Aorta (tissue), 5 donors: ENCODE measurements at places on chromosomes 5 and 9. TPM values are rescaled to one million over a fixed set of nuclear protein-coding genes. Genes with fewer than 3 reads are reported as not detected.

The TIMD4 gene
- 0.65 TPM for total RNA-seq

- H3K4me3 ChIP-seq: no peak overlapping the region
- no peak for DNase-seq
- no peaks in the 10 kb centered on the region for H3K4me1 ChIP-seq
These were observed 408.2 kb downstream of the PRR16 start for GRCh38 chr5:120872297-120872696.

- H3K27me3 ChIP-seq: no peaks in the 10 kb centered on the region
- peaks cover 1% of the 10 kb centered on the region for H3K4me1 ChIP-seq
- no peaks in the 10 kb centered on the region for H3K36me3 ChIP-seq
- no peak overlapping the region for H3K27ac ChIP-seq
- no peak for DNase-seq
These were observed 52.9 kb upstream of the ZNF366 start for GRCh38 chr5:72559866-72560766.

The PFN3 gene
- total RNA-seq: not detected

GRCh38 chr9:116647515-116647809 lies 39.6 kb upstream of the TRIM32 start:
- peaks cover 3% of the 10 kb centered on the region for H3K36me3 ChIP-seq
- no peaks in the 10 kb centered on the region for H3K4me1 ChIP-seq

The ADAMTS16 gene
- total RNA-seq: 0.10 TPM

GRCh38 chr9:97873882-97874281 lies 20.9 kb downstream of the FOXE1 start:
- H3K4me1 ChIP-seq: no peaks in the 10 kb centered on the region
- H3K27ac ChIP-seq: no peak overlapping the region
- peaks cover 2% of the 10 kb centered on the region for H3K27me3 ChIP-seq

- no peak for DNase-seq
- H3K4me3 ChIP-seq: no peak overlapping the region
- no peaks in the 10 kb centered on the region for H3K4me1 ChIP-seq
- no peak overlapping the region for H3K27ac ChIP-seq
These were observed 210.8 kb downstream of the ADAMTSL1 start for GRCh38 chr9:18684593-18685317.

The LRRC26 gene
- not detected for total RNA-seq

- DNase-seq: no peak
- H3K4me3 ChIP-seq: no peak overlapping the region
- H3K4me1 ChIP-seq: no peaks in the 10 kb centered on the region
- no peaks in the 10 kb centered on the region for H3K36me3 ChIP-seq
These were observed 63.5 kb upstream of the TBC1D2 start for GRCh38 chr9:98318834-98319478.

- no peak overlapping the region for H3K27ac ChIP-seq
- no peaks in the 10 kb centered on the region for H3K27me3 ChIP-seq
- no peak for DNase-seq
- H3K36me3 ChIP-seq: peaks cover 6% of the 10 kb centered on the region
- no peak overlapping the region for H3K4me3 ChIP-seq
These were observed 23.2 kb downstream of the GAPVD1 start for GRCh38 chr9:125284855-125285254.

DNA sequence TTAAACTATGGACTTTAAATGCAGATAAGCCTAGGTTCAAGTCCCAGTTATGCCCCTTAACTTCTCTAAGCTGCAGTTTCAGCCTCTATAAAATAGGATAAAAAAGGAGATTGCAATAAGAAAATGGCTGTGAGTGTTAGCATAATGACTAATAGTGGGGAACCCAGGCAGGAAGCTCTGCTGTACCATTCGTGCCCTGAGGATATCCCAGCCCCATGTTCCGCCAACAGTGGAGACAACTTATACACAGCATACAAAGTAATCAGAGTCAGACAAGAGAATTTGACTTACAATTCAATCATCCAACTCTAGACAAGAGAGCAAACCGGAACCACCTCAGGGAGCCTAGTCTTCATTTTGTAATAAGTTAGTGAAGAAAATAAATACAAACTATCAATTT lies 141.5 kb upstream of the FSTL4 start:
- no peak for DNase-seq
- no peaks in the 10 kb centered on the region for H3K36me3 ChIP-seq
- no peak overlapping the region for H3K4me3 ChIP-seq
- H3K4me1 ChIP-seq: no peaks in the 10 kb centered on the region
